ENCODE measurements at places on chromosomes 1 and 21. TPM values are rescaled to one million over a fixed set of nuclear protein-coding genes. Genes with fewer than 3 reads are reported as not detected.
A peak's percentile ranks its signal among the peaks of the same experiment; 100 is the strongest.

The CLEC20A gene
- not detected for total RNA-seq

DNA sequence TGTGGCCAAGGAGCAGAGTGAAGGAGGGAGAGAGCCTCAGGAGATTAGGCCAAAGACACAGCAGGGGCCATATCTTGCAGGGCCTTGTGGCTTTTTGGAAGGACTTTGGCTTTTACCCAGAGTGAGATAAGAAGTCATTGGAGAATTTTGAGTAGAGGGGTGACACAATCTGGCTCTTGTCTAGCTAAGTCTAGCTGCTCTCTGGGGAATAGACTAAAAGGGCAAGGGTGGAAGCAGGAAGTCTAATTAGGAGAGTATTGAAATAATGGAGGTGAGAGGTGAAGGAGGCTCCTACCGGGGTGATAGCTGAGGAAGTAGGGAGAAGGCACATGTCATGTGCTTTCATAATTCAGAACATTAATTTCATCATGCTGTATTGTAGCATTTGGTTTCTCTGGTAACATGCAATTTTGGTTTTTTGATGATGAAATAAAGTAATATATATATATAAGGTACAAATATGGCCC is 34.3 kb upstream of the KCNA3 start:
- no peaks in the 10 kb centered on the region for H3K36me3 ChIP-seq
- H3K27me3 ChIP-seq, result peaks cover 3% of the 10 kb centered on the region
- no peaks in the 10 kb centered on the region for H3K4me1 ChIP-seq
- H3K4me3 ChIP-seq, result no peak overlapping the region

DNA sequence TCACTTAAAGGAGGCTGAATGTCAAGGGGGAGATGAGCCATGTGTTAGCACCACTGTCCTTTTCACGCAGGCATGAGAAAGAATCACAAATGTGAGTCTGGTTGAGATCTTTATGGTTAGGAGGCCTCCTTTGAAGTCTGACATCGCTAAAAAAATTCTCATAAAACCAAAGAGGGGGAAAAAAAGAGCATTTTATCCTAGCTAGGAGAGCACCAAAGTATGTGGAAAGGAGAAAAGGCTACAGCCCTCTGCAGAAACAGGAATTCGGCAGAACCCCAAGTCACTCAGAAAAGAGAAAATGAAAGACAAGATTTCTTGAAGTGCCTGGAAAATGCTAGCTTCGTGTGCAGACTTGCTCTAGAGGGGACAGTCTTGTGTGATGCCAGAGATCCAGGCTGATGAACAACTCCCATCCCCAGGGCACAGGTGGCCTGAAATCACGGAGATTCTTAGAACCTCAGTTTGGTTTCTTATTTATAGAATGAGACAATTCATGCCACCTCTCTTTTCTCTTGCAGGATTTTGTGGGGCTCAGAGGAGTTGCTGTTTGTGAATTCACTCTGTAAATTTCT is 61.5 kb downstream of the RUNX1 start:
- no peak overlapping the region for H3K4me3 ChIP-seq
- H3K27ac ChIP-seq, result no peak overlapping the region
- no peaks in the 10 kb centered on the region for H3K27me3 ChIP-seq
- H3K4me1 ChIP-seq, result no peaks in the 10 kb centered on the region

DNA sequence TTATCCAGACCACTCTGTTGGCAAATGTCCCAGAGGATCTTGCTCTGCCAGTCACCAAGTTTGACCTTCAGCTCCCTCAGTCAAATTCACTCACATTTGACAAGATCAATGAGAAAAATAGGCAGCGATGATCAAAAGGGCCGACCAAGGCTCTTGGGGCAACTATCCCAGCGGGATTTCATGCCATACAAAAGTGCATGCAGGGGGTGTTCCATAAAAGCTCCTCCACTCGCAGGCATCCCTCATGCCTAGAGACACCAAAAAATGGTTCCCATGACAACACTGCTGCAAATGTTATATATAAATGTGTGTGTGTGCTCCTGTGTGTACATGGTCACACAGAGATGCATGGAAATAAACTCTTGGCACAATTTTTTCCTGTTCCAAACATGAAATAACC is 16.2 kb upstream of the EIF4G3 start:
- H3K27ac ChIP-seq, result no peak overlapping the region
- no peaks in the 10 kb centered on the region for H3K27me3 ChIP-seq
- DNase-seq, result peak; percentile 8
- no peaks in the 10 kb centered on the region for H3K36me3 ChIP-seq
- no peak overlapping the region for H3K4me3 ChIP-seq
- H3K4me1 ChIP-seq, result no peaks in the 10 kb centered on the region

GRCh38 chr1:94980582-94981574 is 54.0 kb upstream of the CNN3 start:
- H3K4me1 ChIP-seq, result peaks cover 1% of the 10 kb centered on the region
- no peak for DNase-seq
- no peaks in the 10 kb centered on the region for H3K27me3 ChIP-seq
- H3K4me3 ChIP-seq, result no peak overlapping the region
- no peaks in the 10 kb centered on the region for H3K36me3 ChIP-seq

Data from aorta (tissue), 5 donors.